NCI-H1436 (cell line): ENCODE measurements at places on chromosomes 3 and 15.

- DNase-seq: no peak
These were observed 84.8 kb upstream of the LIMD1 start for GRCh38 chr3:45509768-45510129.

DNA sequence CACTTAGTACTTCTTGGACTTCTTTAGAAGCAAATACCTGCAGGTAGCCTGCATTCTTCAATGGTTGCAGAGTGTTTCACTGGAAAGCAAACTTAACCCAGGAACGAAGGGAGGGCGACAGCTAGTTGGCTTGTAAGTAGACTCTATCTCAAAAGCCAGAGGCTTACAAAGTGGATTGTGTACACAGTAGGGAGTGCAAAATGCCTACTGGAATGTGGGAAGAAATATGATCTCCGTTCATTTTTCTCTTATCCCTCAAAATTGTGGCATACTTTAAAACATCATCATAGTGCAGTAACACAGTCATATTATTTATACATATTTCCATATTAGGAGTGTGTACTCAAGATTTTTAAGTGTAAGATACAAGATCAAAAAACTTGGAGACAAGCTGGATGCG is 155.7 kb downstream of the LIPC start:
- DNase-seq: no peak

DNA sequence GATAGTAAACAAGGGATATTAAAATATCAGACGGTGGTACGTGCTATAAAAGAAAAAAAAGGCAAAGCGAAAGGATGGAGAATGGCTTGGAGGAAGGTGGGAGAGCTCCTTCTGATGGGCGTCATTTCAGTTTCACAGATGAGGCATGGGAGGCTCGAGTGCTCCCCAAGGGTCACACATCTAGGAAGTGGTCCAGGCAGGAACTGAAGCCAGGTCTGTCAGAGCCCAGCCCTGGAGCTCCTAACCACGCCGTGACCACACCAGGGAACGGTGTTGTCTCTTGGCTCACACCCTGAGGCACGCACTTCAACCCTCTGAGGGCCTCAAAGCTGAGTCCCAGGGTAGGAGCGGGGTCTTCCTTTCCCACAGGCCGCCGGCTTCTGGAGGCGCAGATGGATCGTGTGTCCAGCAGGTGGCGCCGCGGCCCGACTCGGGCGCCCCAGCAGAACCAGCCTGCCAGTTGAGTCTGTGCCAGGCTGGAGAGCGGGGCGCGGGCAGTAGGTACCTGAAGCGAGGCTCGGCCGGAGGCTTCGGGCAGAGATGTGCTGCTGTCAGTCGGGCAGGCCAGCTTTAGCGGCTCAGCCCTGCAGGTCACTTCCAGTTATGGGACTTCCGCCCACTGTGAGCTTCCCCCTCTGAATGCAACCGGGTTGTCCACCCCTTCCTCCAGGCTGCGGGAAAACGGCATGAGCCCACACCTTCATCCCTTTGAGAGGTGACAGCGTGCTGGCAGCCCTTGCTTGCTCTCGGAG is 68.1 kb downstream of the SLC6A1 start:
- DNase-seq: peak; percentile 10

- no peak for DNase-seq
These were observed 1.4 kb downstream of the CRTAP start for GRCh38 chr3:33115024-33115768.

DNA sequence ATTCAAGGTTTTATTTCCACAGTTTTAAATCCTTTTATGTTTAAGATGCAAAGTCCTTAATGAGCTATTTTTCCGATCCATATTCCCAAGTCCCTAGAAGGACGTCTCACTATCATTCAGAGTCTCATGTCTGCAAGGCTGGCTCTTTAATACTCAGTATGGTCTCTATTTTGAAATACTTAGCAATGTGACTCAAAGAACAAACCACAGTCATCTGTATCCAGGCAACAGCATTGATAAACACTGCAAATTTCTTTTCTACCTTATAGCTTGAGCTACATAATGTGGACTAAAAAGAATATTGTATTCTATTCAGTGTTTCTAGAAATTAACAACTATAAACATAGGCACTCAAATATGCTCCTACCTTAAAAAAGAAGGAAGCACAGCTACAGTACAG is 588.3 kb upstream of the NAALADL2 start:
- DNase-seq: no peak

- DNase-seq: peak; percentile 18
These were observed 103.0 kb downstream of the PGPEP1L start for GRCh38 chr15:98904544-98904943.

DNA sequence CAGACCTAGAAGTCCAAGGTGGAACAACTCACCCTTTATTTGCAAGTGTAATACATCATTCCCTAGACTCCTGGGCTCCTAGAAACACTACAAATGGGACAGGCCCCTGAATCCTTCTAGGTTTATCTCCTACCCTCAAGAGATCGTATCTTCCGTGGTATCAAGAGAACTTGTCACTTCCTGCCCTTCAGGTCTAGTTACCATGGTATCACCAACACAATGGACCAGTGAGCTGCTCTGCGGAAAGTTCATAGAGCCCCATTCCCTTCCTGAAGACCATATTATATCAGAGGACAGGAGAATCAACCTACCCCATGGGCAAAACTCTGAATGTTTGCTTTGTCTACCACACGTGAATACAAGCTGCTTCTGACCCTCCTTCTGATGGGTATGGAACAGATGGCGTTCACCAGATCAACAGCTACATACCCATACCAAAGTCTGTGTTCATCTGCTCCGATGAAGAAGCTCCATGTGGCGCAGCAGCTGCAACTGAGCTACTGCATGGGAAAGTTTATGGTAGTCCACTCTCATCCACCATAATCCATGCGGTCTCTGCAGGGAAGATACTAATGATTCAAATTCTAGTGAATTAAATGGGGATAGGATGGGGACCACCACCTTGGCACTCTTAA is 84.6 kb upstream of the KLF13 start:
- no peak for DNase-seq

- DNase-seq: no peak
These were observed 187.3 kb upstream of the ATP11B start for GRCh38 chr3:182605882-182606611.

- no peak for DNase-seq
These were observed 603 bp downstream of the PLEKHO2 start for GRCh38 chr15:64842096-64842939.

- no peak for DNase-seq
These were observed 496.6 kb upstream of the SGO1 start for GRCh38 chr3:20682573-20682972.

DNA sequence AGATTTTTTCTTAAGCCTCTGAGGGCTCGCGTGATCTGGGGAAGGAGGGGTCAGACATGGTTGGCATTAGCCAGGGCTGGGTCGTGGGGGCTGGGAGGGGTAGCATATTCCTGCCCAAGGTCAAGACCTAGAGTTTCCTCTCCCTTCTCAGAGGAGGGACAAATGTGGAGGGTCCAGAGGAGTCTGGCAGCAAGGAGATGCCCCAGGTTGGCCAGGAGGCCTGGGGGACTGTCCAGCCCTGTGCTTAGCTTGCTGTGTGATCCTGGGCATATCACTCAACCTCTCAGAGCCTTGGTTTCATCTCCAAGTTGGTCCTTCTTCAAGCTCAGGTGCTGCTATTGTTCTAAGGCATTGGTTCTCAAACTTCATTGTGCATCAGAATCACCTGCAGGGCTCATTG is 9.1 kb upstream of the CAMP start:
- no peak for DNase-seq

- no peak for DNase-seq
These were observed 195.8 kb downstream of the ZMAT3 start for GRCh38 chr3:178875836-178876235.

GRCh38 chr3:170027233-170028102 is 10.3 kb upstream of the GPR160 start:
- DNase-seq: no peak

DNA sequence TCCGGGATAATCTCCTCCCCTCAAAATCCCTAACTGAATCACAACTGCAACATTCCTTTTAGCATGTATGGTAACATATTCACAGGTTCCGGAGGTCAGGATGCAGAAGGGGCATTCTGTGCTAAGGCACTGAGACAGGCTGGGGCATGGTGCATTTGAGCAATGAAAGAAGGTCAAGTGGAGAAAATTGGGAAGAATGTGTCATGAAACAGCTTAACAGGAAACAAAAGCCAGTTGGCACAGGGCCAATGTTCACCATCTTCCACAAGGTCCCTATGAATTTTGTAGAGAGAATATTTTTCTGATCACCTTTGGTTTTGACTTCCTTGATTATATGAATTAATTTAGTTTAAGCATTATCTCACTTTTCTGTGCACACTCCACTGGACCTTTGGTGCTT is 587.7 kb upstream of the NR2F2 start:
- DNase-seq: no peak

GRCh38 chr3:158121295-158121694 is 11.4 kb downstream of the RSRC1 start:
- DNase-seq: no peak

GRCh38 chr15:93520206-93520605 is 431.2 kb upstream of the RGMA start:
- DNase-seq: no peak

DNA sequence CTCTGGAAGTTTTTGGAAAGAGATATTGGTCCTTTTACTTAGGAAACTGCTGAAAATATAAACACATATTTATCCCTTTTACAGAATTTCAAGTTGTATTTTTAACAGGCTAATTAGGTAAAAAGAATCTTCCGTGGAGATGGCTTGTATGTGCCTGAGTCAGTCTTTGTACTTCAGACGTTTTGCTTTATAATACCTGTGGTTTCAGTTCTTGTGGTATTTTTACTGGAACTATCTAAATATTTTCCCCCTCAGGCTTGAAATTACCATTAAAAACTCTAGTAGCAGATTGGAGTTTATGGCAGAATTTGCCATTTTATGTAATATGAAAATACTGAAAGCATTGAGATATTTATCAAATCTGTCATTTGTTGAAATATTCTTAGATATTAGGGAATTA is 151.6 kb upstream of the CGNL1 start:
- DNase-seq: no peak

DNA sequence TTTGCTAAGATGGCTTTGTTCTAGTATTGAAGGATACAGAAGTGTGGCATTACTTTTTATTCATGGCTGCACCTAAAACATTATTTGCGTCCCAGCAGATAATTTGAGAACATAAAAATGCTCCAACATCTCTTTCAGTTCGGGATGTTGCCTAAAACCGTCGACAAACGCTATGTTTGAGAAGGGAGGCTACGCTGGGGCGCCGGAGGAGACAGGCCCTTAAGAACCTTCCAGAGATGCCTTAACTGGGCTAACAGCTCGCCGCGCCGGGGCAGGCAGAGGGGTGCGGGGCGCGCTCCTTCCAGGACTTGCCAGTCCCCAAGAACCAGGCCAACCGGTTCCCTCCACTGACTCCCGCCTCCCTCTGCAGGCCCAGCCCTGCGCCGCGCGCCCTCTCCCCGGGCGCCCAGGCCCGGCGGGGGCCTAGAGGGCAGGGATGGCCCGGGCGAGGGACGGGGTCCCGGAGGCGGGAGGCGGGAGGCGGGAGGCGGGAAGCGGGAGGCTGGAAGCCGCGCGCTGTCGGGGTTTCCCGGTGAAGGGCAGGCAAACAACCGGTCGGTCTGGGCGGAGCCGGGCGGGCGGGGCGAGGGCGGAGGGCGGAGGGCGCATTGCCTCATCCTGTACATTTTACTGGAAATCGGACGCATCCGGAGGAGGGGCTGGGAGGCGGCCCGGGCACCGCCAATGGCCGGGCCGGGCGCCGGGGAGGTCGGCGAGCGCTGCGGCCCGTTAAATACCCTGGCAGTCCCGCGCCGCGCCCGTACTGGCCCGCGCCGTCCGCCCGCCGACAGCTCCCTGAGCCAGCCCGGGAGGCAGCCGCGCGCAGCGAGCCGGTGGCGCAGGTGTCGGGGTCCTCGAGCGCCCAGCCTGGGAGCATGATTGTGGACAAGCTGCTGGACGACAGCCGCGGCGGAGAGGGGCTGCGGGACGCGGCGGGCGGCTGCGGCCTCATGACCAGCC is at the start of gene NFKBIZ:
Gene NFKBIZ (plus strand): TSS at position 761 of the 960 bp plus-strand sequence. CDS start 115 bp downstream, at position 876.
- peak; percentile 73 for DNase-seq

DNA sequence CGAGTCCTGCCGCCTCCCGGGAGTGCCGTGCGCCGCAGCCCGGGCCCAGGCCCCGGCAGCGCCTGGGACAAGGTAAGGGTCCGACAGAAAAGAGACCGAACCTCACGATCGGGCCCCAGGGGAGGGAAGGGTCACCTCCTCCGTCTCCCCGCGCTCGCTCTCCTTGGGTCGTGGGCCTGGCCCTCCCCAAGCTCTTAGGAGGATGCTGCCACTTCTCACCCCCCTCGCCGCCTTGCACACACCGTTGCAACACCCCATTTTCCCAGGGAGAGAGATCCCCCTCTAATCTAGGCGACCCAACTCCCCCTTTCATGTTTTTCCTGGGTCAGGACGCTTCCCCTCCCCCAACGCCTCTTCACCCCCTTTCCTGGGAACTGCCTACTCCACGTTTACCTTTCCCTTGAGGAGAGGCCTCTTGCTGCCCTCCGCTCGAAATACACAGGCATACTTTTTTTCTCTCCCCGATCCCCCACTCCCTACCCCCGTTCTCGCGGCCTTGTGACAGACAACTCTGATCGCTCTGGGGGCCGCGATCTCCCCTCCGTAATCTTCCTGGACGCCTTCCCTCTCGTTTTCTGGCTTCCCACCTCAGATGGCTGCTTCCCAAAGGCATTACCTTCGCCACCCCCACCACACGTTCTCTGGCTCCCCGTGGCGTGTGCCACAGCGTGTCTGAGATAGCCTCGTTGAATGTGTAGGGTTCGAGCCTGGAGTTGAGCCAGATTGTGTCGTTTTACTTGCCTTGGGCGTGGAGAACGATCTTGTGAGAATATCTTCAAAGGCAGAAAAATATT is 688 bp downstream of the SETD5 start:
- no peak for DNase-seq

DNA sequence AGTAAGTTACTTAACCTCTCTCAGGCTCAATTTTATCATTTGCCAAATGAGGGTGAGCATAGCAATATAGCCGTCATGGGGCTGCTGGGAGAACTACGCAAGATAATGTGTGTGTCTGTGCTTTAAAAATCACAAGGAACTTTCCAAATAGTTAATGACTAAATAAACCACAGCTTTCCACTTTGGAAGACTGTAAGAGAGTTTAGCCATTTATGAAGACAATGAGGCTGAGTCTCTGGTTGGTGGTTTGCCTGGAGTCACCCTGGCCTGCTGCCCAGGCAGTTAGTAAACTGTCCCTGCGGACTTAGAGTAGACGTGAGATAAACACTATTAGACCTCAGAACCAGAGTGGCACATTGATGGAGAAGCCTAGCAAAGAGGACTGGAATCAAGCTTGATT is 357.7 kb downstream of the CLSTN2 start:
- DNase-seq: no peak
